Hematopoietic multipotent progenitor cell treated with erythropoietin and hydrocortisone succinate and interleukin-3 and kit ligand, for 6 days (in vitro differentiated cells): ENCODE measurements at places on chromosomes 3 and 15.

DNA sequence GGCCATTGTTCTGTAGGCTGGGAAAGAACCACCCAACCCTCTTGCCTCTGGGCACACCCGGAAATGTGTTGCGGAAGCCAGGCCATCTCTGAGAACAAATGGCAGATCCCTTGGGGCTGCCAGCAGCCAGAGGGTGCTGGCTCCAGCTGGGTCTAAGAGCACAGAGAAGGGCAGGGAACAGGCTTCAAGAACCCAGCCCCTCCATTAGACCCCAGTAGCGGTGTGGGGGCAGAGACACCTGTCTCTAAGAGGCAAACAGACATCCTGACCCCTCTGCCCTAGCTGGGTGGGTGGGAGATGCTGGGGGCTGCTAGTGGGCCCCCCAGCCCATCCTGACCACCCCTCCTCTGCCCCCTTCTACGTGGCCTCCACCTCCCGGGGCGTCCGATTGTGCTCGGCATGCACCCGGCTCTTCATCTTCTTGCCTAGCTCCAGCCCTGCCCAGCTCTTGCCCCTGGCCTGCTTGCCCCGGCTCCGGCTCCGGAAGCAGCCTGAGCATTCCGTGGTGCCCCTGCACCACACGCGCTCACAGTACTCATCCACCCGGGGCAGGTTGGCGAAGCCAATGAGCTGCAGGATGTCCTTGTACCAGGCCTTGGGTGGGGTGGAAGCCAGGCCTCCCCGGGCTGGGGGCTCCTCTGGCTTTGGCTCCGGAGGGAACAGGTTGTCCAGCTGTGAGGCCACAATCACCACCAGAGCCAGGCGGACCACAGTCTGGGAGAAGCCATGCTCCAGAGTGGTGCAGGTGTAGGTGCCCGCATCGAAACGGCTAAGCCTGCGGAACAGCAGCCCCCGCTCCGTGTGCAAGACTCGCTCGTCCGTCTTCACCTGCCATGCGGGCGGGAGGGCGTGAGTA, 9.4 kb downstream of the SEMA3G start:
- DNase-seq: no peak

GRCh38 chr15:26970712-26971210, at the start of gene GABRG3:
TSS of gene GABRG3 (plus strand) at chr15:26971181.
- DNase-seq: no peak

GRCh38 chr3:79521221-79521848, 246.5 kb downstream of the ROBO1 start:
- DNase-seq: peak; percentile 66

DNA sequence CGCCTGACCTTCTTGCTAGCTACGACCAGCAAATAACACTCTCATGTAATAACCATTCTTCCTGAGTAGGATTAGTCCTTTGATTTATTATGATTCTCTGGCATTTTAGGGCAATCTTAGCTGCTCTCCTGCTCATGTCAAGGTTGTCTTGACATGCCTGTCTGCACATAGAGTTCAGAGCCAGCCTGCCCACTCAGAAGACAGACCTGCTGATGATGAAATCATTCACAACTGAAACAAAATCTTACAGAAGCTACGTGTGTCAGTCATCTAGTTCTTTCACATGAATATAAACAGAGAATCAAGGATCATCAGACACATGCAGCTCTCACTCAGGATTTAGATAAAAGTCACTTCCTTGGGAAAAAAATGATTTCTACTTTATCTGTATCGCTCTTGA, 173.6 kb upstream of the LYSMD4 start:
- DNase-seq: no peak

DNA sequence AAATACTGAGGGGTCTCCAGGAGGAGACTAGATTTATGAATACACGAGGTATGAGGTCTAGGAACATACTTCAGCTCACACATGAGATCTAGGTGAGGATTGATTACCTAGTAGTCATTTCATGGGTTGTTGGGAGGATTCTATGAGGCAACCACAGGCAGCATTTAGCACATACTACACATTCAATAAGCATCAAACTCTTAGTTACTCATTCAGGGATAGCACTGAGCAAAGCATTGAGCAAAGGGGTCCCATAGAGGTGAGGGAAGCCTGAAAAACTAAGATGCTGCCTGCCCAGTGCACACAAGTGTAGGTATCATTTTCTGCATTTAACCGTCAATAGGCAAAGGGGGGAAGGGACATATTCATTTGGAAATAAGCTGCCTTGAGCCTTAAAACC, 4.5 kb downstream of the CCR5 start:
- no peak for DNase-seq

DNA sequence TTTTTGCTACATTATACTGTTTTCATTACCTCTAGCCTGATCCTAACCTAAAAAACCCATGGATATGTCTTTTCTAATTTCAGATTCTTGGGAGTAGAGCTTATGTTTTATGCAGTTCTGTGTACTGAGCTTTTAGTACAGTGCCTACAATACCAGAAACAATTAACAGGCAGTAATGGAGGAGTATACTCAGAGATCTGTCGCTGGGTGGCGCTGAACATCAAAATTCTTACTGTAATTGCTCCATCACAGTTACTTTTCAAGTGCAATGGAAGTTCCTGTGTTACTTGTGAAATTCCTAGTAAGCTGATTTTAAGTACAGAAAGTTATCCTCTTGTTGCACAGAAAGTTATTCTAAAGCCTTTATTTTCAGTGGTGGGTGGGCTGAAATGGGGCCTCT, 66.9 kb downstream of the RNF13 start:
- DNase-seq: peak; percentile 81

DNA sequence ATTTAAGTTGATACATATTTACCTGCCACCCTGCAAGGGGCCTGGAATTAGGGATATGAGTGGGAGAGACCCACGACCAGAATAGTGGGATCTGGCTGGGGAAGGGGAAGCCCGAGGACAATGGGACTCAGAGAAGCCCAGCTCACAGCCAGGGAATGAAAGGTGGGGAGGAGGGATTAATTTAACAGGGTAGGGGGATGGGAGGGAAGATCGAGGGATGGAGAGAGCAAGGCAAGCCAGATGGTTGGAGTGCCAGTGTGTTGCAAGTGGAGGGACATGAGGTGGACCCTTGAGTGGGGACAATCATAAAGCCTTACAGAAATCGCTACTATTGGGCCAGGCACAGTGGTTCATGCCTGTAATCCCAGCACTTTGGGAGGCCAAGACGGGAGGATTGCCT, 4.4 kb upstream of the GNAI2 start:
- no peak for DNase-seq
